ENCODE measurements at places on chromosomes 5 and 9. TPM values are rescaled to one million over a fixed set of nuclear protein-coding genes. Genes with fewer than 3 reads are reported as not detected.

DNA sequence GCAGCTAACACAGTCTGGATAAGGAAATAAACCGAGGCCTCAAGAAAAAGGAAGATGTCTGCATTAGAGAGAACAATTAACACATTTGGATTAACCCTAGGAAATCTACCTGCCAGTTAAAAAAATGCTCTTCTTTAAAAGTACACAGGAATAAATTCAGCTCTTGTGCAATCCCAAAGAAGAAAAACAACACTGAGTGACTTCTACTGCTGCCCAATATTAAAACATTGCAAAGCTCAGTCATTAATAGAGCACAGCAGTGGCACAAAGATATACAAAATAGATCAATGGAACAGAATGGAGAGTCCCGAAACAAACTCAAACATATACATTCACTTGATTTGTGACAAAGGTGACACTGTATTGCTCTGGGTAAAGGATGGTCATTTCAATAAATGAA, 119.7 kb downstream of the GNAQ start:
- H3K27me3 ChIP-seq, result no peaks in the 10 kb centered on the region
- no peak for DNase-seq
- no peaks in the 10 kb centered on the region for H3K36me3 ChIP-seq
- H3K4me1 ChIP-seq, result peaks cover 7% of the 10 kb centered on the region
- H3K27ac ChIP-seq, result no peak overlapping the region

GRCh38 chr5:53068291-53068836, 41.2 kb downstream of the MOCS2 start:
- no peaks in the 10 kb centered on the region for H3K27me3 ChIP-seq
- no peaks in the 10 kb centered on the region for H3K4me1 ChIP-seq
- no peak for DNase-seq
- no peaks in the 10 kb centered on the region for H3K36me3 ChIP-seq
- H3K4me3 ChIP-seq, result no peak overlapping the region

GRCh38 chr5:176994460-176995121, 12.0 kb downstream of the UIMC1 start:
- no peaks in the 10 kb centered on the region for H3K36me3 ChIP-seq
- no peaks in the 10 kb centered on the region for H3K27me3 ChIP-seq
- DNase-seq, result peak; percentile 36
- H3K27ac ChIP-seq, result peak overlapping the region; percentile 14
- no peaks in the 10 kb centered on the region for H3K4me1 ChIP-seq

GRCh38 chr9:107281922-107282667, 984 bp upstream of the RAD23B start:
- H3K4me3 ChIP-seq, result peak overlapping the region; percentile 48
- H3K4me1 ChIP-seq, result peaks cover 28% of the 10 kb centered on the region
- H3K27ac ChIP-seq, result peak overlapping the region; percentile 78
- H3K27me3 ChIP-seq, result no peaks in the 10 kb centered on the region

- DNase-seq, result peak; percentile 6
- no peak overlapping the region for H3K4me3 ChIP-seq
- peaks cover 3% of the 10 kb centered on the region for H3K27me3 ChIP-seq
- no peak overlapping the region for H3K27ac ChIP-seq
- no peaks in the 10 kb centered on the region for H3K36me3 ChIP-seq
Observed at GRCh38 chr5:176771102-176771845, 39.1 kb upstream of the UNC5A start.

Gene FGF10
- 0.25 TPM for total RNA-seq

Gene MUSK
- total RNA-seq, result 0.17 TPM

Gene PCDHB11
- 0.23 TPM for total RNA-seq

Gene STING1
- 10.1 TPM for total RNA-seq

Measured in liver (tissue), 10 donors.